ENCODE measurements at places on chromosomes 4 and X.

- no peak for DNase-seq
Observed at GRCh38 chrX:104282166-104282725, 27.5 kb upstream of the ESX1 start.

DNA sequence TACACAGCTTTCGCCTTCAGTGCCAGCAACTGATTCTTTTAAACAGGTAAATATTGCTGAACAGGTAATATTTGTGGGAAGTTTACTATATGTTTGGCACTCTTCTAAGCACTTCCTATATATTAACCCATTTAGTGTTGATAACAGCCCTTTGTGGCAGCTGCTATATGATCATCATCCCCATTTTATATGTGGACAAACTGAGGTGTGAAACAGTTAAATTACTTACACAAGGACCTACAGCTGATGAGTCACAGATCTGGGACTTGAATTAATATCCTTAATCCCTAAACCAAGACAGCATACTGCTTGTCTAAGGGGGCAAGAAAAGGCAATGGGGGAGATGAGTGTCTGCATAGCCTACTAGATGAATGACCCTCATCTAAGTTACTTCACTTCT, 2.9 kb downstream of the SMIM20 start:
- DNase-seq: no peak

GRCh38 chr4:156941940-156942548, 29.6 kb downstream of the PDGFC start:
- peak; percentile 62 for DNase-seq

DNA sequence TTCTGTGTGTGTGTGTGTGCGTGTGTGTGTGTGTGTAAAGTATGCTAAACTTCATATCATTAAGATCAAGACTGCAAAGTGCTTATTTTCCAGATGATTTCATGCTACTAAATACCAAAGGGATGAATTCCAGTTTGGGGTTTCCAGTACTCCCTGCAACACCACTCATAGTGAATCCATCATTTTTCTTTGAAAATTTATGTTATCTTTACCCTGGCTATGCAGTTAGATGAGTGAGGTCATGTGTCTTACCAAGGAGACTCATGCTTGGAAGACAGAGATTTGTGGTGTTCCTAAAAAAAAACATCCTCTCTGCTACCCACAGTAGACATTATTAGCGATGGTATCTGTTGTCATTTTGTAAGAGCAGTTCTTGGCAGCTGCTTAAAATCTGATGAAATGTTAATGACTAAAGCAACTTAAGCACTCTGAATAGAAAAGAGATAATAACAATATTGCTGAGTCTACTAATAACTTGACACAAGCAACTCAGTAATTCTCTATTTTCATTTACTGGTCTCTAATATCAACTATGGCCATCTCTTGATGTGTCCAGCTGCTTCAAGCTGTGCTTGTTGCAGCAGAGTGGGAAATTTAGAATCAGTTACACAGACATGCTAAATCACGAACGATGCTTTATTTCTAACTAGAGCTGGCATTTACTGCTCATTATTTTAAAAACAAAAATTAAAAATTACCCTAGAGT, 1953.0 kb upstream of the IGFBP7 start:
- DNase-seq: no peak

DNA sequence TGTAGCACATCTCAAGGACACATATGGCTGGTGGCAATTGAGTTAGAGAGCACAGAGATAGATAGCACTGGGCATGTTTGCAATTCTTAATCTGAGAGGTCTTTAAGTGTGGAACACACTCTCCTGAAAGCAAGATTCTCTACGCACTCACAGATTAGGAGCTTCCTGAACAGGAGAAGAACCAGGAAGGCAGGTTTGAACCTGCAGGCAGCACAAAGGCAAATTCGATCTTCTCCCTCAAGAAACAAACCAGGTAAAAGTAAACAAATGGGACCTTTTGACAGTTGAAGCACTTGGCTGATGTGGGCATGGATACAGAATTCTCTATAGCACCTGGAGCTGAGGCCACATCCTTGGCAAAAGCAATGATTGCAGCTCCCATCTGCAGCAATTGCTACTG, 24.3 kb downstream of the HS3ST1 start:
- DNase-seq: peak; percentile 5

GRCh38 chr4:61079976-61080375, 120.2 kb upstream of the ADGRL3 start:
- DNase-seq: no peak

GRCh38 chr4:176546975-176547374, 227.2 kb downstream of the SPCS3 start:
- DNase-seq: no peak

- DNase-seq: peak; percentile 7
Observed at GRCh38 chr4:169315530-169316343, 45.0 kb upstream of the SH3RF1 start.

DNA sequence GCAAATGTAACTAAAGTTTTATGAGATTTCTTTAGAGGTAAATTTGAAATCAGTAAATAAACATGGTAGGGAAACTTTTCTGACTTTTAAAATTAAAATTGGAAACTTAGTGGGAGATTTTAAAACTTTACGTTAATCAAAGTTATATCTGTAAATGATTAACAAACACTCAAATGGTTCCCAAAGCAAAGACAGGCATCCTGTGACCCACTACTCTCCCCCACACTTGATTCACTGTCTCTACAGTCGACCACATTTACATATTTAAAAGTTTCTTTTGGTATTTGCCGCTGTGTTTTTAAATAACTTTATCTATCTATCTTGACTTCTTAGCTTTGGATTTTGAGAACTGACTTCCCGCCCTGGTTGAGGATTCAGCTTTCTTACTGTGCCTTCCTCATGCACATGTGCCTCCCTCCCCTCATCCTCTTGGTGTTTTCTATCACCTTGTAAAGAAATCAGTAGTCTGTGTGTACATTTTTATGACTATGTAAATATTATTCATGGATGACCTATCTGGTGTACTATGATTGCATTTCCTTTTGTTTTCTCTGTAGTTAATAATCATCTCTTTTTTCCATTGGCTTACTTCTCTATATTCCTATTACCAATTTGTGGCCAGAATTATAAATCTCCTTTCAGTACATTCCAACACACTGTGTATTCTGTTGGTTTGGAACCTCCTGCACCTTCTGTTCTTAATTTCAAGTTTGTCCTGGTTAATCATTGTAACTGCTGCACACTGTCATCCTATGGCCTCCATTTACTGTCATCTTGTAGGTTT, 72.6 kb downstream of the WWC2 start:
- no peak for DNase-seq

GRCh38 chr4:99986792-99987191, 36.7 kb upstream of the H2AZ1 start:
- no peak for DNase-seq

GRCh38 chr4:125773931-125774330, 459.2 kb downstream of the FAT4 start:
- no peak for DNase-seq

GRCh38 chr4:141022111-141022695, 111.1 kb downstream of the RNF150 start:
- DNase-seq: no peak

GRCh38 chr4:153466081-153466948, at the start of gene TMEM131L:
TMEM131L (plus strand) TSS chr4:153466360; CDS start chr4:153466398, 38 bp downstream.
- peak; percentile 64 for DNase-seq
